HT-29 (cell line): ENCODE measurements at places on chromosomes 6 and 20.
A peak's percentile ranks its signal among the peaks of the same experiment; 100 is the strongest.

- DNase-seq, result no peak
Measured at GRCh38 chr6:164570801-164571200, 738.6 kb downstream of the C6orf118 start.

- no peak for DNase-seq
Measured at GRCh38 chr6:166418691-166419143, 36.0 kb upstream of the MPC1 start.

GRCh38 chr20:56187534-56188165 lies 60.9 kb upstream of the MC3R start:
- DNase-seq, result peak; percentile 44

GRCh38 chr20:62642666-62643520 lies 590 bp downstream of the SLCO4A1 start:
- peak; percentile 61 for DNase-seq

GRCh38 chr6:119308991-119309657 lies 40.4 kb downstream of the MAN1A1 start:
- peak; percentile 82 for DNase-seq

DNA sequence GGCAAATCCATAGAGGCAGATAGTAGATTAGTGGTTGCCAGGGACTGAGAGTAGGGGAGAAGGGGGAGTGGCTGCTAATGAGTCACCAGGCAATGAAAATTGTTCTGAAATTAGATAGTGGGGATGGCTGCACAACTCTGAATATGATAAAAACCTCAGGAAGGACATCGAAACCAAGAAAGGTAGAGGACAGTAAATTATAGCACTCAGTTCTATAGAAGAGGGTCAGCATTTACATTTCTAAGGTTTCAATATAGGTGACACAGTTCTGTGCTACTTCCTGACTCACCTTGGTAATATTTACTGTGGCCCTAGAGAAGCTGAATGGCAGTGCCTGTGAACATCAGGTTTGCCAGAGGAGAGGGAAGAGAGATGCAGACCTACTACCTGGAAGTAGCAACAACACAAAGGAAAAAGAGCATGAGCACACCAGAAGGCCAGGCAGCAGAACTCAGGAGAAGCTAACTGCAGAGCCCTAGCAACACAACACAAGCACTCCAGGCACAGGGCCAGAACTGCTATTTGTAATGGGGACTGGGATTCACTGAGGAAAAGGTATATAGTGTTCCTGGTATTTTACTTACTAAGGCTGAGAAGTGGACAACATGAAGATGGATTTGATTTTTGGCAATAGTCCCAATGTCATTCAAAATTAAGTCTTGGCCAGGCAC lies 75.9 kb downstream of the PLCG1 start:
- DNase-seq, result no peak

DNA sequence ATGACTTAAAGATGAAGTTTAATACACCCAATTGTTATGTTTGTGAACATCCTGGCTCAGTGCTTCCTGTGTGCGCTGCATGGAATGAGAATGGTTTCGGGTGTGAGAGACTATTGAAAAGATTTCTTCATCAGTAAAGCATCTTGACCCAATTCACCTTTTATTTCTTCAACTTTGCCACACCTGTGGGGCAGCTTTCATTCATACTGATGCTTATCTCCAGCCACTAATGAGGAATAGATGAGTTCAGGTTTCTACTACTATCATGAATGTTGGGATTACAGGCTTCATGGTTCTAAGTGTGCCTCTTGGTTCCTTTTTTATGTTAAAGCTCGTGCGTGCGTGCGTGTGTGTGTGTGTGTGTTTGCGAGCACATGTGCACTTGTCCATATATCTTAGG lies 373.7 kb upstream of the SOX4 start:
- DNase-seq, result peak; percentile 67

DNA sequence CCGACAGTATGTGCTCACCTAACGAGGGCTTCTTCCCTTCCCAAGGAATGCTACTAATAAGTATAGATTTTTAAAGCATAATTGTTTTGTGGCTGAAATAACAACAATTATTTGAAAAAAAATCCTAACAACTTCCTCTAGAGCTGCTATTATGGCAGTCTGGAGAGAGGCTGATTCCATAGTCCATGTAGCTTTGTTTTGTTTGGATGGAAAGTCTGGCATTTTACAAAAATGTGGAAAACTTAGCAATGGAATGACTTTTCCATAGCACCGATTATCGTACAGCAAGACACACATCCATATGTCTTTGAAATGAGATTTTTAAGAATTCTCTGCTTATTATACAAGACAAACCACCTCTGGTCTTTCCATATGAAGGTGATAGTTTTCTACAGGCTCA lies 252.4 kb upstream of the TAB2 start:
- no peak for DNase-seq

DNA sequence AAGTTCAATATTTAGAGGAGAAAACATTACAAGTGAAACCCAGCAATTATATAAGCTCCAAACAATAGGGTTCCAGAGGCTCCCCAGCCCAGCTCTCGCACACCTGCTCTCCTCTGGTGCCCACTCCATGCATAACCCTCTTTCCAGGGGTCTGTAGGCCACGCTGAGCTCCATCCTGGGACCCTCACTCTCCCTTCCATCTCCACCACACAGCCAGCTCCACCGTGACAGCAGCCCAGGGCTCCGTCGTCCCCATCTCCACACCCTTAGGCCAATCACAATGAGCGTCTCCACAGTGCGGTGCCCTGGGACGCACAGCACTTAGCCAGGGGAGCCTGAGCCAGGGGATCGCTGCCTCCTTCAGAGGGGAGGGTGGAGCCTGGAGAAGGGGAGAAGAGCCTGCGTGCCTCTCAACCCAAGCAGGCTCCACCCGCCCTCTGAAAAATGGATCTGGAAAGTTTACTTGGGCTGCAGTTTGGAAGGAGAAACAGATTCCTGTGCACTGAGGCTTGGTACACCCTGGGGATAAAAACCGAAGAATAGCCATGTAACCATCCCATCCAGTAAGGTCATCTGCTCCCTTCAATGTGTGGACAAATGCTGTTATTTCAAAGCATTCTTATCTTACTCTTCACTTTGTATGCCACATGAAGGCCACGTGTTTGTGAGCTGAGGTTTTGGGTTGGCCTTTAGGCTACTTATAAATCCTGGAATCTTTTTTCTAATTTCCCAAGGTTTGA lies 72.4 kb upstream of the GGTLC1 start:
- DNase-seq, result no peak

- no peak for DNase-seq
Measured at GRCh38 chr6:83169511-83169910, 23.6 kb downstream of the PGM3 start.

GRCh38 chr6:144993870-144994269 lies 708.7 kb downstream of the UTRN start:
- DNase-seq, result no peak

- peak; percentile 93 for DNase-seq
Measured at GRCh38 chr6:2245103-2245876, at the start of gene GMDS. TSS of gene GMDS (minus strand) at chr6:2245605.

GRCh38 chr6:134295953-134296553 lies 21.9 kb downstream of the SGK1 start:
- peak; percentile 57 for DNase-seq

DNA sequence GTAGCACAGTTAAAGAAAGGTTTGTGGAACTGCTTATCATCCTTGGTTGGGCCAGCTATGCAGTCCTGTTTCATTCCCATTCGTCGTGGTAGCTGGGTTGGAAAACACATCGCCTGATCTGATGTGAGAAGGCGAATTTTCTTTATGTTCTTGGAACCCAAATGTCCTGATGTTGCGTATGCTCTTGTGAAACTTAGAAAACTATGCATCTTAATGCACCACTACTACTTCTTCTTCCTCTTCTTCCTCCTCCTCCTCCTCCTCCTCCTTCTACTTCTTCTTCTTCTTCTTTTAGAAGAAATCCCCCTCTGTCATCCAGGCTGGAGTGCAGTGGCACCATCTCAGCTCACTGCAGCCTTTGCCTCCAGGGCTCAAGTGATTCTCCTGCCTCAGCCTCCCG lies 381.6 kb downstream of the UTRN start:
- no peak for DNase-seq
